ENCODE measurements at places on chromosomes 5 and 9. TPM values are rescaled to one million over a fixed set of nuclear protein-coding genes. Genes with fewer than 3 reads are reported as not detected.

Gene ENTPD8
- not detected for total RNA-seq

Gene LHX3
- not detected for total RNA-seq

- DNase-seq: no peak
Observed at GRCh38 chr5:170510559-170510958, 6.7 kb downstream of the KCNIP1 start.

Gene SHC3
- 1.7 TPM for total RNA-seq

Gene NME5
- total RNA-seq: 0.29 TPM

GRCh38 chr9:125484350-125485282 lies 222.4 kb downstream of the MAPKAP1 start:
- DNase-seq: peak; percentile 6

GRCh38 chr9:72649127-72649442 lies 127.7 kb downstream of the TMC1 start:
- no peak for DNase-seq

DNA sequence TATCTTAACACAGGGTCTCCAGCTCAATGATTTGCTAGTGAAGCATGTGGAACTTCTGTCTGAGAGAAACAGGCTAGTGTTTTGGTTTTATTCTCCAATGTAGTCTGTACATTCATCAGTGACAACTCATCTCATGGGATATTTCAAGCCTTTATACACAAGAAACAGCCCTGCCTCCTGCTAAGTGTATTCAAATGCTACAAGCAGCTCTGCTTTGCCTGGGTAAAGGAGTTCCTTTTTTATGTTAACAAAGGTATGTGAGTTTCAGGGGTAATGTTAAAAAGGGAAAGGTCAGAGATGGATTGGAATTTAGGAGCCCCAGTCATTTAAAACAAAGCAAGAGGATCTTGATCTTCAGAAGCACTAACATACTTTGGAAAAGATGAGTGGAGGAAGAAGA lies 498.7 kb downstream of the ISL1 start:
- no peak for DNase-seq

Gene CNTLN
- 9.6 TPM for total RNA-seq

DNA sequence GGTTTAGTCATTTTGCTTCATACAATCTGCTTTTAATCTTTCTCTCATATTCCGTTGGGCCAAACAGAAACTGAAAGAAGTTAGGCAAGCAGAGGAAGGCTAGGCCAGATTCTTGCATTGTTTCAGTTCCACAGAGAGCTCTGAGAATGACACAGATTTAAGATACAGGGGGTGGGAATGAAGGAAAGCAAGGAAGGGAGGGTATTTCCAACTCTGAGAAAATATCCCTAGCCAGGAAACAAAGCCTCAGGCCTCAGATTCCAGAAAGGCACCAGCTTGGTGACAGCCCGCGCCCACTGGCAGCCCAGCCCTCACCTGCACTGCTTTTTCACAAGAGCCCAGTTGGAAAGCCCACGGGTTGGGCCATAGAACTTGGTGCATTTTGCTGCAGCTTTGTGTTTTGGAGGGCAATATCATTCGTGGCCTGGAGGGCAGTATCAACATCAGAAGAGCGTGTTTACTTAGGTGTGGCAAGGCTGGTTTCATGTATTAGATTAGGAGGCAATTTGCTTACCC lies 63.5 kb downstream of the ENC1 start:
- DNase-seq: peak; percentile 62

- no peak for DNase-seq
Observed at GRCh38 chr9:75376680-75377254, 288.5 kb downstream of the OSTF1 start.

DNA sequence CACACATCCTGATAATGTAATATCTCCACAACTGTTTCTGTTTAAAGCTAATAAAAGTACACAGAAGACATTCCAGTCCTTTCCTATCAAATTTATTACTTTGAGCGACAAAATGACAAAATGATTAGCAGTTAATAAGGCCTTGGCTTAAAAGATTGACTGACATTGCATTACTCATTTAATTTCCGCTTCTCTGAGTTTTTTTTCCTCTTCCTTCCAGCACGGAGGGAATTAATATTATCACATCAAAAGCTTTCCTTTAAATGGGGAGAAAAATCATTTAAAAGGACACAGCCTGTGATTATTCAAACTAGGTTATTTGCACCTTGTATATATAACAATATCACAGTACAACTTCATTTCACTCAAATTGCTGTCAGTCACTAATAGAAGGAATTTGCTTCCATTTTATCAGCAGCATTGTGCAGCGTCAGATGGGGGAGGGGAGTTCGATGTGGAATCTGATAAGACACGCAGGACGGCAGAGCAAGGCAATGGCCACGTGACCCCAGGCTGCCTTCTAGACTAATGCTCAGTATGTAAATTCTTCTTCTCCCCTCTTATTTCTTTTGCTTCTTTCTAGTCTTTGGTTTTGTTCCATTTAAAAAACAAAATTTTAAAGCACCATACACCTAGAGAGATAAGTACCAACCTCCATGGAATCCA lies 400.5 kb downstream of the IRX1 start:
- no peak for DNase-seq

GRCh38 chr5:129031886-129032683 lies 62.5 kb upstream of the ISOC1 start:
- no peak for DNase-seq

DNA sequence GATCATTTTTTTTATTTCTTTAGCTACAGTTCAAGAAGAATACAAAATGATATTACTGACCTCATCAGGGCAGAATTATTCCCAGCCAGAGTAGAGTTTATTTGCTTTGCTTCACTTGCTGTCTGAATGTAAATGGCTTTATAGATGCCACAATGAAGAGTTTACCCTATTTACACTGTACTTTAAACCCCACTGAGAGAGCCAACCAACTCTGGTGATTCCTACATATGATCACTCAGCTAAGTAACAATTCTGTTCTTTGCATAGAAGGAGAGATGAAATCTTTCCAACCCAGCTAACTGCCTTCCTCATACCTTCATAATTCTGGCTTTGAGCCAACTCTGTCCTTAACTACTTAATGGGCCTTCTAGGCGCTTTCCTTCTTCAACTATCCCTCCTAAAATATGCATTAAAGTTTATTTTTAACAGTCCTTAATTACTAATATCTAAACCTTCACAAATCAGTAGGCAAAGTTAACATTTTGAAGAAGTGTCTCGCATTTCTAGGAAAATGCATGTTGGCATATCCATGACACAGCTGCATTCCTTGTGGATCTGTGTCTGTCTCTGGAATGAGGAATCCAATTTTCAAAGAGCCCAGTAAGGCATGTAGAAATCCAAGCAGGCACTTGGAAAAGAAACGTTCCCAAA lies 284.8 kb upstream of the GRAMD2B start:
- DNase-seq: peak; percentile 63

GRCh38 chr9:78921341-78921740 lies 624.4 kb downstream of the PSAT1 start:
- DNase-seq: no peak

Gene ORM1
- not detected for total RNA-seq

- peak; percentile 66 for DNase-seq
Observed at GRCh38 chr5:115842089-115842935, 577 bp downstream of the AP3S1 start.

Gene SRD5A1
- 23.4 TPM for total RNA-seq

Gene CCL19
- not detected for total RNA-seq

Gene FRRS1L
- not detected for total RNA-seq

Gene HEMGN
- not detected for total RNA-seq

- DNase-seq: no peak
Observed at GRCh38 chr5:101045689-101046088, 142.6 kb upstream of the ST8SIA4 start.

GRCh38 chr9:108269371-108269770 lies 586.4 kb downstream of the ACTL7B start:
- DNase-seq: no peak

DNA sequence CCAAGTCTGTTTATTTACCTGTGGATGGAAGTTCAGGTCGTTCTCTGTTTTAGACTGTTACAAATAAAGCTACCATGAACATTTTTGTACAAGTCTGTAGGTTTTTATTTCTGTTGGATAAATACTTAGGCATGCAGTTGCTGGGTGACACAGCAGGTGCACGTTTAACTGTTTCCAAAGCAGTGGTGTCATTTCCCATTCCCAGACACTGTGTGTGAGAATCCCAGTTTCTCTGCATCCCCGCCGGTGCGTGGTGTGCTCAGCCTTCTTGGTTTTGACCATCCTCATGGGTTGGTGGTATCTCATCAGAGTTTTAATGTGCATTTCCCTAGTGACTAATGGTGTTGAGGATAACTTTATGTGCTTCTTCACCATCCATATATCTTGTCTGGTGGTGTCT lies 27.2 kb downstream of the AHRR start:
- DNase-seq: no peak

Gene ALDOB
- total RNA-seq: not detected

Gene COL27A1
- 2.8 TPM for total RNA-seq

Gene CBY3
- not detected for total RNA-seq

Gene ASB6
- 12.2 TPM for total RNA-seq

DNA sequence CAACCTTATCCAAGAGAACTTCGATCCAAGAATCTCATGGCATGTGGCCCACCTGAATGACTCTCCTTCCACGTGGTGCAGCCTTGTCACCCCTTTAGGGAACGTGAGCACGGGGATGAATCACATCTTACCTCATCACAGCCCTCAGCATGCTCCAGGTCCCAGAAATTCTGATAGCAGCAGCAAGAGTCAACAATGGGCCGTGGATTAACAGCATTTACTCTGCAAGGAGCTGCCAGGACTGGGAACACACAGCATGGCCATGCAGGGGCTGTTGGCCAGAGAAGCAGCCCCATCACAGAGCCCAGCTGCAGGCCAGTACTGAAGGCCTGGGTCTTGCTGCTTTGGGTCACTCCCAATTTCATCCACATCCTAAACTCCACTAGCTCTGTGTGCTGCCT lies 150.4 kb downstream of the C5orf15 start:
- DNase-seq: peak; percentile 57

- DNase-seq: peak; percentile 17
Observed at GRCh38 chr5:159051421-159052282, 48.1 kb downstream of the EBF1 start.

DNA sequence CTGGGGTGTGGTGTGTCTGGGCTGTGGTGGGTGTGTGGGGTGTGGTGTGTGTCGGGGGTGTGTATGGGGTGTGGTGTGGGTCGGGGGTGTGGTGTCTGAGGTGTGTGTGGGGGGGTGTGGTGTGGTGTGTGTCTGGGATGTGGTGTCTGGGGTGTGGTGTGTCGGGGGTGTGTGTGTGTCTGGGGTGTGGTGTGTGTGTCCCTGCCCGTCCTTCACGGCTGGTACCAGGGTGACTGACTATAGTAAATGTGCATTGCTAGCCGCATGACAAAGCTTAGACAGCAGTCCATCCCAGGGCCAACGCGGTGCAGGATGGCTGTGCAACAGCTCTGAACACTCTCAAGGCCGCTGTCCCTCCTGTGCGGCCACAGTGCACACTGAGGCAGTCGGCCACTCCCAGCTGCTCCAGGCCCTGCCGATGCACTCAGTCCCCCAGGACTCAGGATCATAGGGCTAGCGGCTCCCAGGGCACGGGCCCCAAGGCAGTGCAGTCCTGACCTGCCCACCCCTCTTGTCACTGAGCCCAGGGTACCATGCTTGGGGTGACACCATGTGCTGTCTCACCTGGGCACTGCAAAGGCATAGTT lies 54.0 kb downstream of the SECISBP2 start:
- DNase-seq: peak; percentile 45

Gene CCDC69
- 0.78 TPM for total RNA-seq

Gene EMB
- 0.59 TPM for total RNA-seq

Gene SLC34A1
- not detected for total RNA-seq

DNA sequence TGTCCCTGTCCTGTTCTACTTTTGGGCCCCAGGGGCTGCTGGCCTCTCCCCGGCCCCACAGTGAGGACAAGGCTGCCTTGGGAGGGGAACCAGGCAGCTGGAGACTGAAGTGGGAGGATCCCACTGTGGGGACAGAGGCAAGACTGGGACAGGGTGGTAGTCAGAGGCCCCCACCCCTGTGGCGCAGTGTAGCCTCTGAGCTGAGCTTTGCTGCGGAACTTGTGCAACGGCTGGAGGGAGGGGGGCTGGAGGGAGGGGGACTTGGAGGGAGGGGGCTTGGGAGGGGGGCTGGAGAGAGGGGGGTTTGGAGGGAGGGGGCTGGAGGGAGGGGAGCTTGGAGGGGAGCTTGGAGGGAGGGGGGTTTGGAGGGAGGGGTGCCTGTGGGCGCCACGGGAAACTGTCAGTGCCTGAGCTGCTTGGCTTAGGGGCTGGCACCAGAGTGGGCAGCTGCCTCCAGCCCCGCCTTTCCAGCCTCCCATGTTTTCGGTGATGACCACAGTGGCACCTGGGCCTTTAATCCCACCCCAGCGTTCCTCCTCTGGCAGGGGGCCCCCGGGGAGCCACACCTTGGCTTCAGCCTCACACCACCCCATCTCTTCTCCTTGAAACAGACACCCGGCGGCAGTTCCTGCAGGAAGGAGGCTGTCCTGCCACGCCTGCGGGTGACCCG lies 2.3 kb upstream of the FUT7 start:
- DNase-seq: no peak

DNA sequence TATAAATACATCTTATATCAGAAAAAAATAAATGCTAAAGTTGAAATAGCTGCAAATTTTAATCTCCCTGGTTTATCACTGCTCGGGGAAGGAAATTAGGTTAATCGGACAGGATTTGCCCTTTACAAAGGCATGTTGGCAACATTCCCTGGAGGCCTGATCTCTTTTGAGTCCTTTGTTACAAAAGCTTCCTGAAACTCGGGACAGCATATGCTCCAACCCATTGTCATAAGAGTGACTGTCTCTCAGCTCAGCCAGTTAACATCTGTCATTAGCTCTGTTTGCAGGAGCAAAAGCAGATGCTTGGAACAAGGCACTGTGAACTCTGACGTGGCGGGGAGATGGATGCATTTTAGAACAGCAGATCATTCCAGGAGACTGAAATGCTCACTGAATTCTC lies 80.6 kb downstream of the MYO10 start:
- no peak for DNase-seq

GRCh38 chr9:111712369-111712768 lies 51.0 kb downstream of the GNG10 start:
- no peak for DNase-seq

GRCh38 chr9:129402371-129402739 lies 218.5 kb downstream of the C9orf50 start:
- no peak for DNase-seq

Gene BTNL3
- not detected for total RNA-seq

DNA sequence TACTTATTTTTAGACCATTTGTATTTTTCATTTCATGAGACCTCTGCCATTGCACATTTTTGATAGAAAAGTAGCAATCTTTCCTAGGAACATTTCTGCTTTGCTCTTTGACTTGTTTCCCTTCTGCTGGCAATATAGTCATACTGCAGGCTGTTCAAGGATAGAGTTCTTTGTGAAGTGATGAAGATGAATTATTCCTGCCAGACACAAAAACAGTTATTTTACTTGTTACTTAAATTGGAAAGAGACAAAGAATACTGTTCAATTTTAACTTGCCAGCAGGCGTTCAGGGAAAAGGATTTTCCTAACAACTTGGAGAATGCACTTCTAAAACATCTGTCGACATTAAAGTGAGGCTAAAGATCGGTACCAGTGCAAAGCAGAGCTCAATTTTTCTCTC lies 251.7 kb upstream of the ACTBL2 start:
- no peak for DNase-seq

Gene CDH9
- not detected for total RNA-seq

DNA sequence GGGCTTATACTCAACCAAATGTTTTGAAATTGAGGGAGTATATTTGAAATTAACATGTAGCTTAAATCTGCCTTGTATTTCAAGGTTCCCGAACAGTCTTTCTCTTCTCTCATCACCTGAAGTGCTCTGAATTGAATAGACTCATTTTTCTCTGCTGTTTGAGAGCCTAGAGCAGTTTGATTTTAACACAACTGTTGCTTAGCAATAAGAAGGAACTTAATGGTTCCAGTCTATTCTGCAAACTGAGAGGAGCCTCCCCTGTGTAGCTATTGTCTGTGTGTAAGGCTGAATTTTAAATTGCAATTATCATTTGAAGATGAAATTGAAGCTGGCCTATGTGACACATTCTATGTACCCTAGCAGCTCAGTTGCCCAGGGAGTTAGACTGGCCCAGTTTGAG lies 87.1 kb upstream of the CKMT2 start:
- DNase-seq: no peak

Data from RPMI7951 (cell line).